Omental fat pad (tissue), 4 donors: ENCODE measurements at places on chromosomes 2 and 18. TPM values are rescaled to one million over a fixed set of nuclear protein-coding genes. Genes with fewer than 3 reads are reported as not detected.

The TNS1 gene
- total RNA-seq: 453 TPM

The ANKRD30BL gene
- total RNA-seq: not detected

The CAPN14 gene
- not detected for total RNA-seq

The TLX2 gene
- total RNA-seq: not detected

GRCh38 chr18:55316486-55317184, 271.4 kb downstream of the TCF4 start:
- no peak for DNase-seq

- no peak for DNase-seq
Measured at GRCh38 chr2:112690853-112691401, 29.9 kb upstream of the NT5DC4 start.

- no peak for DNase-seq
Measured at GRCh38 chr2:160239436-160239835, 39.4 kb upstream of the ITGB6 start.

DNA sequence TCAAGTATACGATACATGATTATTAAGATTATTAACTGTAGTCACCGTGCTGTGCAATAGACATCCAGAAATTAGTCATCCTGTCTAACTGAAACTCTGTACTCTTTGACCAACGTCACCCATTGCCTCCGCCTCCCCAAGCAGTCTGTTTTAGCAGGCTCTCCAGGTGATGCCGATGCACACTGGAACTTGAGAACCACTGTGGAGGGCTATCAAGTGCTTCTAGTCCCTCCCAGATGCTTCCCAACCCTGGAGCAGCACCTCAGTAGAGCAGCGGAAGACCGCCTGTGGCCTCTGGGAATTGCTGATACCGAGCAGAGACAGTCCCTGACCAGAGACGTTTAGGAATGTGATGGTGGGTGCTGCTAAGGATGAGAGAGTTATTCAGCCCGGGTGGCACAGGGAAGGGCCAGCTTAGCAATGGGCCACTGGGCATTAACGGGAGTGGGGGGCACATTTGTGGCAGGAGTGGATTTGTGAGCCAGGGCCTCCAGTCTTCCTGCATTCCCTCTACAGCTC, 50.7 kb downstream of the LIPG start:
- DNase-seq: no peak
